ENCODE measurements at places on chromosomes 12 and 14.

- no peak for DNase-seq
Observed at GRCh38 chr12:124502379-124502778, 65.0 kb downstream of the NCOR2 start.

GRCh38 chr12:4273652-4274395 is at the start of gene CCND2:
Gene CCND2, plus strand, starts transcription at chr12:4273762. Its CDS starts 279 bp downstream, at chr12:4274041.
- peak; percentile 20 for DNase-seq

- DNase-seq: no peak
Observed at GRCh38 chr14:71931492-71932228, 569 bp upstream of the RGS6 start.

GRCh38 chr14:32940711-32941667 is 2.3 kb downstream of the NPAS3 start:
- no peak for DNase-seq

DNA sequence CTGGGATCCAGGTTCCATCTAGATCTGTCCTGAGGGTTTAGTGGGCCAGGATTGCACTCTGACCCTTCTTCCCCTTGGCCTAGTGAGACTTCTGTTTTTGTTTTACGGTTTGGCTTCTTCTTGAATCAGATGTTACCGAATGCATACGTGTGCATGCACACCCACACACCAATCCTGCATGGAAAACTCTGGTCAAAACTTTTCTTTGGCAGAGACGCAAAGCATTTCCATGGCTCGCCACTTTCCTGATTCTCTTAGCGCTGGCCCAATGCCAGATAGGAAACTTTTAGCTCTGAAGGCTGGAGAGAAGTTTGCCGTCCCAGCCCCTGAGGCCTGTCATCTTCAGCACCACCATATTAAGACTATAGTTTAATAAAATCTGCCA is 67.4 kb upstream of the ACTN1 start:
- DNase-seq: no peak

- no peak for DNase-seq
Observed at GRCh38 chr14:64708148-64709004, 4.2 kb downstream of the PLEKHG3 start.

DNA sequence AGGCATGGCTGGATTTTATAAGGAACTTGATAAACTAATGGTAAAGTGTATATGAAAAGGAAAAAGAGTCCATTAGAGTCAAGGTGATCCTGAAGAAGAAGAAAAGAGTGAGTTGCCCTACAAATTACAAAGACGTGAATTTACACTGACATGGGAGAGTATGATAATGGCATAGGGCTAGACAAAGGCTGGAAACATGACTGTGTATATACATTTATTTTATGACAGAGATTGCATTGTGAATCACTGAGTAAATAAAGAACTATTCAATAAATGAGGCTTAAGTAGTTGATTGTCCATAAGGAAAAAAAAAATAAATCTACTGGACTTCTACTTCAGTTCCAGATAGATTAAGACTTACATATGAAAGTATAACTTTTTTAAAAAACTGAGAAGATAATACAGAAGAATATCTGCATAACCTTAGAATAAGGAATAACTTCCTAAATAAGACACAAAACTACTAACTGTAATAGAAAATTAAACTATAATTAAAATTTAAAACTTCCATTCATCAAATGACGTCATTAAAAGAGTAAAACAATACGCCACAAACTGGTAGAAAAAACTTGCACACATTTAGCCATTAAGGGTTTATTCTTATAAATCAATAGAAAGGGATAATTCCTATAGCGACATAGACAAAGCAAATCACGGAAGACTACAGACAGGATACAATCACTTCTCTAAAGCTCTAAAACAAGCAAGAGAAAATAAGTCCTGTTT is 278.5 kb downstream of the NOVA1 start:
- DNase-seq: no peak

DNA sequence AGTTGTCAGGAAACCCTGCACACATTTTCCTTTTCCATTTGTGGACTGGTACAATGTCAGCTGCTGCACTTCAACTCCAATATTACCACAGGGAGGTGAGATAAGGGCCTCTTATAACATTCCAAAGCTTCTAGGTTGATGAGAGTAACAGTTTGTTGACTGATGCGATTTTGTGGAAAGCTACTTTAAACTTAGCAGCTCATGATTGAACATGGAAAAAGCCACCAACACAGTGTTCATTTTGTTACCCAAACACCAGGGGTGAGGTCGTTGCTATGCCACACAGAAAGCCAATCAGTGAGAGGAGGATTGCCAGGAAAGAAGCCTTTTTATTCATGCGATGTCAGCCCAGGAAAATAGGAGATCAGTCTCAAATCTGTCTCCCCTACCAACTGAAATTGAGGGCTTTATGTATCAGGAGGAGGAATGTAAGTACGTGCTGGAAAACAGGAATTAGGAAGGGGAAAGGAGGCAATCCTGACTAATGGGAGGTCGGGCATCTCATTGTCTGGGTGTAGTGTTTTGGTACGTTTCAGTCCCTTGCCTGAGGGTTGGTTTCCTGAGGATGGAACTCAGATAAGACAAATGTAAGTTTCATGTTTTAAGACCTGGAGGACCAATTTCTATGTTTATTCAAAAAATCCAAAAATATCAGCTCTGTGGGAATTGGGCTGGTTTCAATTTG is 92.7 kb upstream of the PLEKHA5 start:
- DNase-seq: no peak

DNA sequence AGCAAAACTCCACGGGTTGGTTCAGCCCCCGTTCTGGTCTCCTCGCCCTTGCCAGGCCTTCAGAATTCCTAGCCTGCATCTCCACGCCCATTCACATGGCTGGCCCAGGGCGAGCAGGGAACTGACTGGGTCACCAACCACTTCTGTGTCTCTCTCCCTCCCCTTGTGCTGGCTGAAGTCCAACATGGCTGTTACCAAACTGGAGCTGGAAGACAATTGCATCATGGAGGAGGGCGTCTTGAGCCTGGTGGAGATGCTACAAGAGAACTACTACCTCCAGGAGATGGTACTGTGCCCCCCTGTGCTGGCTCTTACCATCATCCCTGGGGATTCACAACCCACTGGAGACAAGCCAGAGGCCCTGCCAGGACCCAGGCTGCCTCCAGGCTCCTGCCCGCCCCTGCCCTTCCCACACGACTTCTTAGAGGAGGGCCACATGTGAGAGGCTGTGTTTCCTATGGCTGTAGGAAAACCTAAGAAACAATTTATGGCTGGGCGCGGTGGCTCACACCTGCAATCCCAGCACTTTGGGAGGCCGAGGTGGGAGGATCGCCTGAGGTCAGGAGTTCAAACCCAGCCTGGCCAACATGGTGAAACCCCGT is 9.9 kb downstream of the LRRC74A start:
- DNase-seq: no peak

Data from memory B cell (primary cell).